Stimulated activated CD8-positive, alpha-beta memory T cell treated with anti-CD3 and anti-CD28 coated beads, Interleukin-4, amount 100 ng/mL, for 1 hour (primary cell): ENCODE measurements at places on chromosomes 2 and 18.

GRCh38 chr18:79420033-79420745, 24.5 kb downstream of the NFATC1 start:
- no peak for DNase-seq

DNA sequence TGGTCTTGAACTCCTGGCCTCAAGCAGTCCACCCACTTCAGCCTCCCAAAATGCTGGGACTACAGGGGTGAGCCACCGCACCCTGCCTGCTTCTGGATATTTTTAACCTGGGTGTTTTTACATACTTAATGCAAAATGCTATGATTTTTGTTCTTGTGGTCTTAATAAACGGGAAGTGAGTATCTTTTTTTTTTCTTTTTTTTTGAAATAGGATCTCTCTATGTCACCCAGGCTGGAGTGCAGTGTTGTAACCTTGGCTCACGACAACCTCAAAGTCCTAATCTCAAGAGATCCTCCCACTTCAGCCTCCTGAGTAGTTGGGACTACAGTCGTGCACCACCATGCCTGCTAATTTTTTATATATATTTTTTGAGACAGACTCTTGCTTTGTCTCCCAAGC, 19.2 kb upstream of the ASXL2 start:
- DNase-seq: no peak

GRCh38 chr2:200340508-200341224, 34.2 kb downstream of the SPATS2L start:
- no peak for DNase-seq

DNA sequence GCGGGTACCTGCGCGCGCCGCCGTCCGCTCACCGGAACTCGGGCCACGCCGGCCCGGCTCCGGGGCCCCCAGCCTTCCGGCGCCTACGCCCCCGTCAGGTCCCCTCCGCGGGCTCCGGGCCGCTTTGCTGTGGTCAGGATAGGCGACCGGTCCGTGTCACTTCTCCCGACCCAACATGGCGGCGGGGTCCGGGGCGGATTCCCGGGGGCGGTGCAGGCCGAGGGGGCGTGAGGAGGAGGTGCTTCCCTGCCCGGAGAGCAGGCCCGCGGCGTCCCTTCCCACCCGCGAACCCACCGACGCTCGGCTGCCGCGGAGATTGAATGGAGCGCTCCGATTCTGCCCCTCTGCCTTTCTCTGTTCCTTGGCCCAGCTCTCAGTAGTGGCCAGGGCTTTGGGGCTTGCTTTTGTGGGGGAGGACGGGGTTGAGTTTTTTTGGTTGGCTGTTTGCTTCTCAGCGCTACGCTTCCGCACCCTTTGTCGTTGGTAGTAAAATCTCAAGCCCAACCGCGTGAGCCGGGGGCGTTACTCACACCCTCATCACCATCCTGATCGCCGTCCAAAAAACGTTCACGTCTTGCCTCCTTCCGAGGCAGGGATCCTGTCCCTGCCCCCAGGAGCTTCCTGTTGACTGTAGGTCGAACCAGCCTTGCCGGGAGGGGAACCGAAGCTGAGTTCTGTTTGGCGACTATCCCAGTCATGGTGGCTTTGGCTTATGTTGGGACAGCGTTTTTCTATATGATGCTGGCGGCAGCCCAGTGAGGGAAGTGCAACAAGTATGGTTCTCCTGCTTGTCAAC, 532 bp upstream of the YES1 start:
- peak; percentile 50 for DNase-seq

DNA sequence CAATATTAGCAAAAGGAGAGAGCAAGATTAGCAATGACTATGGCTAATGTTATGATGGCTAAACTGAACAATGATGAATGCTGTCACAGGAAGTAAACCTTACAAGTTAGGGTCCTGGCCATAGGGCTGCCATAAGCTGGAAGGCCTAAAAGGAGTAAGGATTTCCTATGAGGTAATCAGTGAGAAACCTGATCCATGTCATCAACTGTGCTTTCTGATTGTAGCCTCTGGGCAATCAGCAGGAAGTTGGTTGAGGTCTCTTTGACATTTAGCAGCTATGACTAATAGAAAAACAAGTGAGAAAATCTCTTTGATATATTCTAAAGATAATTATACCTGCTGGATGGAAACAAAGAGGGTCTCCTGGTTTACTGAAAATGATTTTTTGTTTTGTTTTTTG, 193.0 kb downstream of the RAB3GAP1 start:
- DNase-seq: no peak

GRCh38 chr2:127181851-127182250, 38.2 kb downstream of the CYP27C1 start:
- no peak for DNase-seq

- no peak for DNase-seq
Measured at GRCh38 chr18:22176420-22177326, 7.3 kb downstream of the GATA6 start.
